ENCODE measurements at places on chromosomes 12 and 14.

DNA sequence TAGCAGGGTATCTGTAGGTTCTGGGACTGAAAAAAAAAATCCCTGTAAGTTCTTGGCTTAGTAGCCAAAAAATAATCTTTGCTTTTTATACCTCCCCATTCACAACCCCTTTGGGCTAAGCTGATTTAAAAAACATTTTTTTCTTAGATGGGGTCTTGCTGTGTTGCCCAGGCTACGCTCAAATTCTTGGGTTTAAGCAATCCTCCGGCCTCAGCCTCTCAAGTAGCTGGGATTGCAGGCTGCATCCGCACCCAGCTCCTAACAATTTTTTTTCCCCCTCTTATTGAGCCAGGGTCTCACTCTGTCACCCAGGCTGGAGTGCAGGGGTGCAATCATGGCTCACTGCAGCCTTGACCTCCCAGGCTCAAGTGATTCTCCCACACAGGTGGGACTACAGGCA, 9.1 kb upstream of the ISM2 start:
- DNase-seq: no peak

- no peak for DNase-seq
These were observed 25.4 kb upstream of the TESC start for GRCh38 chr12:117124421-117125271.

DNA sequence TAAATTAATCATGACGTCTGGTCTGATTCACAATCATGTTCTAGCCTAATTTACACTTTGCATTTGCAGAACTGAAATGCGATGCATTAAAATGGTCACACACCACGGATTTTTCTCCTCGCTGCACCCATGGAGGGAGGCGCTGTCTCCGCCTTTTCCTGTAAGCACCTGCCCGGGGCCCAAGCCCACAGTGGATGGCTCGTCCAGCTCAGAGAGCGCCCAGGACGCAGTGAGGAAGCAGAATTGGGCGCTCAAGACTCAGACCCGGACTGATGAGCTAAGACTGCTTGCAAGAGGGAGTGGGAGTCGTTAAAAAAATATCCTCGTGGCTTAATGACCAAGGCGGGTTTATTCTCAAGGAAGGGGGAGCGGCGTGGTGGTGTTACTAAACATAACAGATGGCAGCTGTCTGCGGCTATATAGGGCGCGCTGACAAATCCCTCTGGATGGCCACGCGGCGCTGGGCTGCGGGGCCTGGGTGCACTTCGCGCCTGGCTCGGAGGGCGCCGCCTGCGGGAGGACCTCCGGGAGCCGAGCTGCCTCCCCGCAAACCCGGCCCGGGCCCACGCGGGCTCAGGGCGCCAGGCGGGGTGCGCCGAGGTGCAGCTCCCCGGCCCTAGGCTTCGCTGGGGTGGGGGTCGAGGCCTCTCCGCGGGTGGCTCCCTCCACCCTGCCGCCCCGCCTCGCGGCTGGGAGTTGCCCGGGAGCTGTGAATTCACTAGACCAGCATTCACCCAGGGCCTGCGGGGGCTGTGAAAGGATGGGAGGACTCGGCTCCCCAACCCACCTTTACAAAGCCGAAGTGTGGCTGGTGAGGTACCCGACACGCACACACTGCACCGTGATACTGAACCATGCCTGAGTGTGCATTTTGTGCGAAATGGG, 78.7 kb downstream of the PPM1A start:
- no peak for DNase-seq

- no peak for DNase-seq
These were observed 52.0 kb downstream of the KCNMB4 start for GRCh38 chr12:70418101-70418500.

GRCh38 chr12:112682586-112682985, 109.0 kb upstream of the RPH3A start:
- no peak for DNase-seq

GRCh38 chr14:44961151-44961553, 595 bp downstream of the KLHL28 start:
- DNase-seq: no peak

DNA sequence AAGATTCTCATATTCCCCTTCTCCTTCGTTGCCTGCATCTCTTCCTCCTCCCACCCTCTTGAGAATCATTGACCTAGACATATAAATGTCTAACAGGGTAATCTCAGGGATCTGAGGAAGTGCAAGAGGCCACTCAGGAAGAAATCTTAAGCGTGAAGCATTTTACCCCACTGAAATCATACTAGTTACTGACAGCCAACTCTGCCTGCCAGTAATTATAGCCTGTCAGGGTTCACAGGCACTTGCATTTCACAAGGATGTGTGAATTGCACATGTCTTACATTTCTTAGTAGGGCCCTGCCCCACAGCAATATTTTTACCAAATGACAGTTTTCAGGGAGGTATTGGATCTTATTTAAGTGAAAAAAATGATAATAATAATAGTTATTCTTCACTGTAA, 127.2 kb downstream of the SLC15A5 start:
- DNase-seq: no peak

GRCh38 chr12:121534495-121535148, 46.2 kb downstream of the KDM2B start:
- DNase-seq: no peak

DNA sequence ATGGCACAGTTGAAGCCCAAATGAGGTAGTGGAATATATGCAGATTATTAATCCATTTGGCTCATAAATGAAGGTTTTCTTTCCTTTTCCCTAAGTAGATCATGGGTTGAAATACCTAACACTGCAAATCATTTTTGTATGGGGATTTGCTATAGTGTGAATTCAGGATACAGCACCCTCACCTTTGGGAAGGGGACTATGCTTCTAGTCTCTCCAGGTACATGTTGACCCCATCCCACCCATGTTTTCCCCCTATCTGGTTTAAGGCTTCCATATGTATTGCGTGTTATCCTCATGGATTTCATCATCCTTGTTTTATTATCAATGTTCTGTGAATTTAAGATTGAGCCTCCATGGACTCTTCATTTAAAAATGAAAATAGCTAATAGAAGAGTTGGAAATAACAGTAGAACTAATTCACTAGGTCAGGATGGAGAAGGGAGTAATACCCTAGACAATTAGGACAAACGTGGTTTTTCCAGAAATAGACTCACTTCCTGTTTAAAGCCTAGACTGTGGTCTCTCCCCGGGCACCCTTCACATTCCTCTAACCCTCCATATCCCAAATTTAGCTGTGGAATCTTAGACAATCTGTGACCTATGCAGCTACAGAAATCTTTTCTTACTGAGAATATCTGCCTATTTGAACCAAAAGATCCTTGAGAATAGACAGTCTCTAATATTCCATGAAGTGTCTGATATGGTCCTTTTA, 56.5 kb downstream of the DAD1 start:
- no peak for DNase-seq

- no peak for DNase-seq
These were observed 9.1 kb upstream of the MDM2 start for GRCh38 chr12:68798882-68799234.

- DNase-seq: no peak
These were observed 22.9 kb upstream of the BCDIN3D start for GRCh38 chr12:49865782-49866135.

DNA sequence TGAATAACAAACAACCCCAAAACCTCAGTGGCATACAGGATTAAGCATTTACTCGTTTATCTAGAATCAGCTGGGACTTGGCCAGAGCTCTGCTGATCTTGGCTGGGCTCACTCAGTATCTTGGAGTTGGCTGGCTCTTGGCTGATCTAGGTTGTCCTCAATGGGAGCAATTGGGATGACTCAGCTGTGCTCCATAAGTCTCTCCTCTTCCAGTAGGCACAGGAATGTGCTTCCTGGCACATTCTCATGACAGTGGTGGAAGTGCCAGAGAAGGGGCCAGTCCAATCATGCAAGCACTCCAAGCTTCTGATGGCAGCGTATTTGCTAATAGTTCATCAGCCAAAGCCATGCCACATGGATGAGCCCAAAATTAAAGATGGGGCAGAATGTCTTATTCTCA, 41.7 kb upstream of the ANO4 start:
- no peak for DNase-seq

DNA sequence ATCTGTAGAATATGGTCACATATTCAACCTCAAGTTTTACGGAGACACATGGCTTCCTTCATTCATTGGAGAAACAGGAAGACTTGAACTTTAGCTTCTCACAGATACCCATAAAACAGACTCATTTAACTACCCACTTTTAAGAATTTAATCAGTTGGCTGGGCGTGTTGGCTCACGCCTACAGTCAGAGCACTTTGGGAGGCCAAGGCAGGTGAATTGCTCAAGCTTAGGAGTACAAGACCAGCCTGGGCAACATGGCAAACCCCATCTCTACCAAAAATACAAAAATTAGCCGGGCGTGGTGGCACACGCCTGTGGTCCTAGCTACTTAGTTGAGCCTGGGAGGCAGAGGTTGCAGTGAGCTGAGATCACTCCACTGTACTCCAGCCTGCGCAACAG, 64.7 kb upstream of the STAC3 start:
- no peak for DNase-seq

DNA sequence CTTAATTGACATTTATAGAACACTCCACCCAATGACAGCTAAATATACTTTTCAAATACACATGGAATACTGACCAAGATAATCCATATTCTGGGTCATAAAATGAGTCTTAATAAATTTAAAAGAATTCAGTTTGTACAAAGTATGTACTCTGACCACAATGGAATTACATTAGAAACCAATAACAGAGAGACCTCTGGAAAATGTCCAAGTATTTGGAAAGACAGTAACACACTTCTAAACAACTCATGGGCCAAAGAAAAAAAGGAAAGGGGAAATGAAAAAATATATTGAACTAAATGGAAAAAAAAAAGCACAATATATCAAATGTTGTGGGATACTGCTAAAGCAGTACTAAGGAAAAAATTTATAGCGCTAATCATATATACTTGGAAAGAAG, 52.0 kb downstream of the CRACR2A start:
- DNase-seq: no peak

DNA sequence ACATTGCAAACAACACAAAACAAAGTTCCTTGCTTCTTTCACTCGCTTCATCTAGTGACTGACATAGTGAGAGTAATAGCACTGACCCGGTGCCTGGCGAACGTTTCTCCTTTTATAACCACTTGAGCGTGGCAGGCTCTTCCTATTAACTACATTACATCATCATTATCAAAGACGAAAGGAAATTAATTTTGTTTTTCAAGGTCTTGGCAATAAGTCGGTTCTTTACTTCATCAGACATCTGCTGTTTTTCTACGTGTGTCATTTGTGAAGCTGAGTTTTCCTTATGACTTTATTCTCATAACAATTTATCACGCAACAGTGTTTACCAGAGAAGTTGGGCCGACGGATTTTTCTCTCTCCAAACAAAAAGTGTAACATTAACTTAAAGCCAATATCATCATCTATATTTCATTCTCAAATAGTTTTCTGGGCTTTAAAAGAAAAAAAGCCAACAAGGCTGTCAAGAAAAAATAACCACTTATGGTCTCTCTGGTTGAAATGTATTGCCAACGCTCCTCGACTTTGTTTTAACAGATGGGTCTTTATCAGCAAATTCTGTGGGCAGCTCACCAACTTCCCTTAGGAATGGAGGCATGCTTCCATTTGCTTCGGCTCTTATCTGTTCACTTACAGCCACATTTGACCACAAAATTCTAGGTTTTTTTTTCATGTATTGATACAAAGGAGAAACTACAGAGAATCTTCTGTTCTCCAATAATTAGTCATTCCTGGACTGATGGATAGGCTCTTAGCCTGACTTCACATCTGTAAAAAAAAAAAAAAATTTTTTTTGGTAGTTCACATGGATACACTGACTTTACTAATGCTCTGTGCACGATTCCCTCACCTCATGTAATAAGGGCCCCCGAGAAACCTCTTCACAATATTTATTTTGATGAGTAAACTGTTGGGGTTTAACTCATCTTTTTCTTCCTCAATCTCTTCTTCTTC, 97.1 kb upstream of the CDKN3 start:
- DNase-seq: no peak

- DNase-seq: no peak
These were observed 601.8 kb downstream of the SLC16A7 start for GRCh38 chr12:60197589-60197988.

DNA sequence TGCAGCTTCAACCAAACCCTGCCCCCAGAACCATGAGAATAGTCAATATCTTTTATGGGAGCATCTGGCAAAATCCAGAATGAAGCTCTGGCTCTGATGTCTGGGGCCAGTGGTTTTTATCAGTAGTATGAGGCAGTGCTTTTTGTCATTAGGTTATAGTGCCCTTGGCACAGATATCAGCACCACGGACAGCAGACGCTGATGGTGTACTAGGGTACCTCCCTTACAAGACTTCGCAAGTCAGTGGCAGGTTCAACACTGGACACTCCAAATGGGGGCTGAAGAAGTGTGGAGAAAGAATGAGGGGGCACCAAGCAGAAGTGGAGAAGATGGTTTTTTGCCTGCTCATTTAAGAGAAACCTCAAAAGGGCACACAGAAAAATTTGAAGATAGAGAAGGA, 68.2 kb upstream of the E2F7 start:
- DNase-seq: no peak

DNA sequence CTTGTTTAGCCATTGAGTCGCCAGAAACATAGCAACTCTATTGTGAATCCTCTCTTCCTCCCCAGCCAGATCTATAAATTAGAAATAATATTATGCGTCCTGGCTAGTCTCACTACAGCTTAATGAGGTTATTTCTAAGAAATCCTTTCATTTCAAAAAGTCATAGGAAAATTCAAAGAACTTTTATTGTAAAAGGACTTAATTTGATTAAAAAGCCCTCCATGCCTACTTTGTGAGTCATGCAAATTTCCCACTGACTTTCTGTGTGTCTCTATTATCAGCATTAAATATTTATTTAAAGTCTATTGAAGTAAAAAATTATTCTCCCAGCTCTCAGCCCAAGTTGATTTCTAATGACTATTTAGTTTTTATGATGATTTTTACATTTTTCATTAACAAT, 160.7 kb downstream of the PHLDA1 start:
- DNase-seq: no peak

GRCh38 chr12:2052826-2053678, at the start of gene CACNA1C:
Gene CACNA1C, plus strand, starts transcription at chr12:2052987. Its CDS starts 576 bp downstream, at chr12:2053563.
- no peak for DNase-seq

DNA sequence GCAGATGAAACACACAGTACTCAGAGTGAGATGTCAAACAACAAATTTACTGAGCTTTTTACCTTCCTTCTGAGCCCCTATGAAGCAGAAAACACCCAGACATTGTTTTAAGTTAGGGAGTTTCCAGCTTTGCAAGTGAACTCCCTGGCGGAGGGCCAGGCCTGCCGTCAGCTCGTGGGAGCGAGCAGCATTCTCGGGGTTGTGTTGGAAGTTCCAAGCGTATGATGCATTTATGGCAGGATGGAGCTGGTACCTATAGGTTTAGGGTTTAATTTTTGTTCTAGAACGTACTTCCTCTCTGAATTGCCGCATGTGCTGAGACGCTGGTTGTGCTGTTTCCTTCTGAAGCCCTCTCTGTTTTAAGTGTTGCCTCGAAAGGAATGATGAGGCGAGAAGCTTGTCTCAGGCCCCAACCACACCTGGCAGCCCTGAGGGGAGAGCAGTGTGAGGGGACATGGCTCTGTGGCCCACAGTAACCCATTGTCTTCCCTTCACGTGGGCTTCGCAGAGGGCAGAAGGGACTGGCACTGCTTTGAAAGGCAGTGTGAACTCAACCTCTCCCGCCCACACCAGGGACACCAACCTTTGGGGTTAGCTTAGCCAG, 76.6 kb downstream of the SSPN start:
- DNase-seq: peak; percentile 32

- DNase-seq: no peak
These were observed 38.8 kb downstream of the UBR7 start for GRCh38 chr14:93245764-93246420.

GRCh38 chr14:23610090-23610814, 25.9 kb upstream of the DHRS2 start:
- no peak for DNase-seq

All from thoracic aorta (tissue), 2 donors.